ENCODE measurements at places on chromosomes 12 and 14.

DNA sequence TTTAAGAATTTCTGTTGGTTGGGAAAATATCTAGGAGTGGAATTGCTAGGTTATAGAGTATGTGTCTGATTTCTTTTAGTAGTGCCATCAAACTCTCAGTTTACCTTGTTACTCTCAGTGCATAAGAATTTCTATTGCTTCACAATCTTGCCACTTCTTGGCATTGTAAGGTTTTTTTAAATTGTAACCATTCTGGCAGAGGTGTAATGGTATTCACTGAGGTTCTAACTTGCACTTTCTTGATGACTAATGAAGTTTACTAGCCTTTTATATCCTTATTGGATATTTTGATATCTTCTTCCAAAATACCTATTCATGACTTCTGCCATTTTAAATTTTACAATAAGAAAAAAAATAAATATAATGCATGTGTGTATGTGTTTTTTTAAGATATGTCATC is 478.0 kb downstream of the NAV3 start:
- no peak for DNase-seq

GRCh38 chr12:74820324-74820723 is 282.7 kb downstream of the ATXN7L3B start:
- no peak for DNase-seq

DNA sequence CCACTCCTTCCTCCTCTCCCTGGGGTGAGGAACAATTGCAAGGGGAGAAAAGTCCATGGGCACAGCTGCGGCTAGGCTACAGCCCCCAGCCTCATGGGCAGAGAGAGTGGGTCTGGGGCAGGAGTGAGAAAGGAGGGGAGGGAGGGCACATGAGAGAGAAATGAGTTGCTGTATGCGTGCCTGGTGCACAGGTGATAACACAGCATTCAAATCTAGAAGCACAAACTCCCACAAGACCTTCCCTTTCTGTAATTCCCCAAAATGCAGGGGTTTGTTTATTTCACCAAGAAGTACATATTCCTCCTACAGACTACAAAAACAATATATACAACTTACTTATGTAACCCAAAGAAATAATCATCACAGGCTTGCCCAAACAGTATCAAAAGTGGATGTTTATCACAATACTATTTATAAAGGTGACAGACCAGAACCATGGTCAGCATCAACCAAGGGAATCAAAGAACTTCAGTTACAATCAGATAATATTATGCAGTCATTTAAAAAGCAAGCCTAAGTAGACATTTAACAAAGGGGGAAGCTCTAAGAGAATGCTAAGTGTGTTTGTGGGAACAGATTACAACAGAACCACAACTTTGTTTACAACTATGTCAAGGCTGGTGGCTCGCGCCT is 54.2 kb downstream of the ITPK1 start:
- DNase-seq: no peak

GRCh38 chr12:26268841-26269561 is 73.6 kb downstream of the SSPN start:
- DNase-seq: no peak

GRCh38 chr12:65565601-65566560 is 258.4 kb upstream of the HMGA2 start:
- DNase-seq: no peak

DNA sequence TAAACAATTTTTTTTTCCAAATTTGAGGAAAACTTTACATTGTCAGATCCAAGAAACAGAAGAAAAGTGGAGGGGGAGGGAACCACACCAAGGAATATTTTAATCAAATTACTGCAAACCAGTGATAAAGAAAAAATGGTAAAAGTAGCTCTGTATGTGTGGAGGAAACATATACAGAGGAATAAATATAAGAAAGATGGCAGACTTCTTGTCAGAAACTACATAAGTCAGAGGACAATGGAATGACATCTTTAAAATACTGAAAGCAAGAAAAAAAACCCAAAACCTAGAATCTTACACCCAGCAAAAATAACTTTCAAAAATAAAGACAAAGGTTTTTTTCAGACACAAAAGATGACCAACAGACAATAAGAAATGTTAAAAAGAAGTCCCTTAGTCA is 10.2 kb upstream of the LLPH start:
- DNase-seq: no peak

DNA sequence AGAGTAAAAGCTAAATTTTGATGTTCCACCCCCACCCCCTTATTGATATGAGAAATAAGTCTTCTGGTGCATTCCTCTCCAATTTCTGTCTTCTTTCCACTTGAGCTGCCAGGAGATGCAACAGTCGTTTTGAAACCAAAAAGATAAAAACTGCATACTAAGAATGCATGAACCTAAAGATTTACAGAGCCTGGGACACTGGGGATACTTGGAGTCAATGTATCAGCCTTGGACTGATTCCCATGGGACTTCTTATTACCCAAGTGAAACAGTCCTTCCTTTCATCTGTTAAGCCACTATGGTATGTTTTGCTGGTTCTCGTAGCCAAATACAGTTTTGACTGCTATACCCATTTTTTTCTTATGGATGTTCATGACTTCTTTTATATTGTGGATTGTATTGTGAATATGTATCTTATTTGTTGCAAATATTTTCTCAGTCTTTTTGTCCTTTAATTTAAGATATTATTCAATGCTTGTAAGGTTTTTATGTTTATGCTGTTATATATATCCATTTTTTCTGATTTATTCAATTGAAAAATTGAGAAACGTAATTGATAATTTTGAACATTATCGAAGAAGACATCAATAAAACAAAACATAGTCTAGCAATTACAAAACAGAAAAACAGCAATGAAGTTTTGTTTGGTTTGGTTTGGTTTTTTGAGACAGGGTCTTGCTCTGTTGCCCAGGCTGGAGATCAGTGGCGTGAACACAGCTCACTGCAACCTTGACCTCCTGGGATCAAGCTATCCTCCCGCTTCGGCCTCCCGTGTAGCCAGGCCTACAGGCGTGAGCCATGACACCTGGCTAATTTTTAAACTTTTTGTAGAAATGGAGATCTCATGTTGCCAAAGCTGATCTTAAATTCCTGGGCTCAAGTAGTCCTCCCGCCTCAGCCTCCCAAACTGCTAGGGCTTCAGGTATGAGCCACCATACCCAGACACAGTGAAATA is 85.4 kb upstream of the ETV6 start:
- DNase-seq: no peak

GRCh38 chr12:50720501-50720900 is 43.4 kb upstream of the ATF1 start:
- DNase-seq: no peak

GRCh38 chr14:68033336-68033932 is 213.9 kb downstream of the RAD51B start:
- no peak for DNase-seq

GRCh38 chr12:94184995-94185719 is 36.8 kb downstream of the PLXNC1 start:
- no peak for DNase-seq

DNA sequence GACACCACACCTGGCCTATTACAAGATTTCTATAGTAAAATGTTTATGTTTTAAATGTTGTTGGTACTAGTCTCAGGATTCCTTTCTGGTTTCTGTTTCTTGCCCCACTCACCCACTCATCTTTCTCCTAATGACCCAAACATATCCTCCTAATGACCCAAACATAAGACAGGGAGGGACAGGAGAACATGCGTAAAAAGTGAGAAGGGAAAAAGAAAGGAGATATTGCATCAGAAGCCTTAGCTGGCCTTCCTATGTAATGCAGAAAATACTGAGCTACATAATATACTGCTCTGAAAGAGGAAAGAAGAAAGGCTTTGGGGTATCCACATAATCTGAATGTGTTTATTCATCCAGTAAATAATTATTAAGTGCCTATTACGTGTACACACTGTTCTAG is 104.6 kb upstream of the GPHB5 start:
- DNase-seq: no peak

DNA sequence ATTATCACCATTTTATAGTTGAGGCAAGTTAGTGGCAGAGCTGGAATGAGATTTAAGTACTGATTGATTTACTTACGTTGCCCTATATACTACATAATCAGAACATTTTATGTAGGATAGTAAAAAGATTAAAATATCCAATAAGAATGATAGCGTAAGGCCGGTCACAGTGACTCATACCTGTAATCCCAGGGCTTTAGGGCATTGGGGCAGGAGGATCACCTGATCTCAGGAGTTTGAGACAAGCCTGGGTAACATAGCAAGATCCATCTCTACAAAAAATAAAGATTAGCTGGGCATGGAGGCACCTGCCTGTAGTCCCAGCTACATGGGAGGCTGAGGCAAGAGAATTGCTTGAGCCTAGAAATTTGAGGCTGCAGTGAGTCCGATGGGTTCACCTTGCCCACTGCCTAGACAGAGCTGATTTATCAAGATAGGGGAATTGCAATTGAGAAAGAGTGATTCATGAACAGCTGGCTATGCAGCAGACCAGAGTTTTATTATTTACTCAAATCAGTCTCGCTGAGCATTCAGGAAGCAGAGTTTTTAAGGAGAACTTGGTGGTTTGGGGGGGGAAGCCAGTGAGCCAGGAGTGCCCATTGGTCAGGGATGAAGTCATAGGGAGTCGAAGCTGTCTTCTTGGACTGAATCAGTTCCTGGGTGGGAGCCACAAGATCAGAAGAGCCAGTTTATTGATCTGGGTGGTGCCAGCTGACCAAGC is 24.7 kb upstream of the SGPP1 start:
- no peak for DNase-seq

- DNase-seq: no peak
Measured at GRCh38 chr14:29648045-29648444, 279.6 kb downstream of the PRKD1 start.

- peak; percentile 61 for DNase-seq
Measured at GRCh38 chr14:102437997-102438915, 71.3 kb downstream of the ANKRD9 start.

DNA sequence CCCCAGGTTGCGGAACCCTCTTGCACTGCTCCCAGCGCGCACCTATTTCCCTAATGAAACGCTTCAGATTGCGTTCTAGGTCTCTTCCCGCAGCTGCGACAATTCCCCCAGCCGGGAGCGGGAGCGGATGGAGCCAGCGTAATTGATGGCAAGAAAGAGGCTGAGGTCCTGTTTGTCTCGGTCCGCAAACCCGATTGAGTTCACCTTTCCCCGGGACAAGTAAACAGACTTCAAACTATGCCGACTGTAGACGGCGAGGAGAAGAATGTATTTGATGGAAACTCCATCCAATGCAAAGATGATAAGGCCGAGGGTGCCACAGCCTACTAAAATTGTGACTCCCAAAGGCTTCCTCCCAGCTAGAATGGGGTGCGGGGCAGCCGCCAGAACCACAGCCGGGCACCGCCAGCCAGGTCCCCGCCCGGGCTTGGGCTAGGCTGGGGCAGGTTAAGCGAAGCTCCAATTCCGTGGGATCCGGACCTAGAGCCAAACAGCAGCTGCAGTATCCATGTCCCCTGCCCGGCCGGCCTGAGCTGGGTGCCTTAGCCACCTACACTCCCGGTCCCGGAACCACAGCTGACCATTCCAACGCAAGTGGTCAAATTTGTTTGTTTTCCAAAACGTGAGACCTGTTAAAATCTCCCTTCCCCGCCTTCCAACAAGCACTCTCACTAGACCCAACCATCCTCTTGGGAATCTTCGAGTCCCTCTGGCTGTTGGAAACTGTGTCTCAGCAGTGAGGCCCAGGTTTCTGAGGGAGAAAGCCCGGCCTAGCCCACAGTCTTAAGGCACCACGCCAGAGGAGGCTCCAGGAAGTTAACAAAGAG is 5.5 kb downstream of the NKX2-1 start:
- DNase-seq: no peak

GRCh38 chr14:22178333-22178839 is 410.6 kb downstream of the DAD1 start:
- DNase-seq: no peak

- no peak for DNase-seq
Measured at GRCh38 chr14:92473261-92473968, 40.2 kb upstream of the RIN3 start.

DNA sequence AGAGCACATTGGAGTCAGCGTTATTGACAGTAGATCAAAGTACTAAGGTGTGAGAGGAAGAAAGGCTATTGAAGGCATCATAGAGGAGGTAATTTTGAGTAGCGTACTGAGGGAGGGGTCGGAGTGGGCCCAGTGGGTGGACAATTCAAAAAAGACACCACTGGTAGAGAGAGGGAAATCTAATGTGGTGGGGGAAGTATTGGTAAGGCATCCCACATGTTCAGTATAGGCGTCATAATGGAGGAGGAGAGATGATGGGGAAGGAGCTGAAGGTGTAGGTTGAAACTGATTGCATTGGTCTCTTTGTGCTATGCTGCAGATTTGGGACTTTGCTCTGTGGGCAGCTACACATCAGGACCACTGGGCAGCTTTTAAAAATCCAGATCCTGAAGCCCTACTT is 23.7 kb upstream of the KRT77 start:
- no peak for DNase-seq

DNA sequence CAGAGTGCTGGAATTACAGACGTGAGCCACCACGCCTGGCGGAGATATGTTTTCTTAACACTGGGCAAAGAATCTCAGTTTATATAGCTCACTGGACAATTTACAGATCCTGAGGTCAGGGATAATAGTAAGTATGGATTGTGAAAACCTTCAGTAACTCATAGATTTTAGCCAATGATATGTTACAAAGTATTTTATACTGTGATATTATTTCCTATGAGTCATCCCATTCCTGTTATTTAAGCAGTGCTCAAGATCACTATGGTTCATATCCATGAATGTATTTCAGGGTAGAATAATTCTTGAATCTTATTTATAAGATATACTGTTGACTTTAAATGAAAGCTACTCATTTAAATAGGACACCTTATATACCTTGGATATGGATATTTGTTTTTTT is 107.2 kb downstream of the RAD51B start:
- no peak for DNase-seq

- no peak for DNase-seq
Measured at GRCh38 chr12:24200010-24200409, 250.5 kb upstream of the SOX5 start.

- DNase-seq: no peak
Measured at GRCh38 chr12:91902860-91903683, 242.6 kb downstream of the BTG1 start.

DNA sequence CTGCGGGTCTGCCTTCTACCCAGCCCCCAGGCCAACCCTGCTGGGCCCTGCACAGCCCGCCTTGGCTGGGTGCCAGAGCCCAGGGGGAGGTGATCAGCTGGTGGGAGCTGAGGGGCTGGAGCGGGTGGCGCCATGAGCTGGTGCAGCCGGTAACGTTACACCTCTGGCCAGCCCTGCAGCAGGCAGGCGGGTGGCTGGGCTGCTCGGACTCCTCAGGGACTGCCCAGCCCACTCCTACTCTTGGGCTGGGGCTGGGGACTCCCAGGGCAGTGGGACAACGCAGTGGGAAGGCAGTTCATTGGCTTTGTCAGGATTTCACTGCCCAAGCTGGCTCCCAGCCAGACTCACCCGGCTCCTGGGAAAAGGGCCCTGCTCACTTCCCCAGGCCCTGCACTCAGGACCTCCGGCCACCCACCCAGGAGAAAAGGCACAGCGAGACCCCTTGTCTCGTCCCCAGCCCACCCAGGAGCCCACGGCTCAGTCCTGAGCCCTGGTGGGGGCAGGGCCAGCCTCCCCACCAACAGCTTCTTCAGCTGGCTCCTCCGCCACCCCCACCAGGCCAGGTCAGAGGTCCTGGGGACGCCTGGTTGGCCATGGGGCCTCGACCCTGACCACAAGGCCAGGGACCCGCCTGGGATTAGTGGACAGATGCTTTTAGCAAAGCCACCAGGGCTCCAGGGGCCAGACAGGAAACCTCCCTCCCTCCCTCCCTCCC is 1.0 kb downstream of the PGF start:
- DNase-seq: no peak
